Activated T-helper 1 cell treated with Interleukin-2 at 50 U/mL for 16 hours (primary cell): ENCODE measurements at places on chromosomes 2 and 18.

GRCh38 chr2:61114147-61114546 lies 47.8 kb upstream of the C2orf74 start:
- DNase-seq: no peak

GRCh38 chr18:57898506-57899124 lies 95.5 kb upstream of the ATP8B1 start:
- DNase-seq: no peak

DNA sequence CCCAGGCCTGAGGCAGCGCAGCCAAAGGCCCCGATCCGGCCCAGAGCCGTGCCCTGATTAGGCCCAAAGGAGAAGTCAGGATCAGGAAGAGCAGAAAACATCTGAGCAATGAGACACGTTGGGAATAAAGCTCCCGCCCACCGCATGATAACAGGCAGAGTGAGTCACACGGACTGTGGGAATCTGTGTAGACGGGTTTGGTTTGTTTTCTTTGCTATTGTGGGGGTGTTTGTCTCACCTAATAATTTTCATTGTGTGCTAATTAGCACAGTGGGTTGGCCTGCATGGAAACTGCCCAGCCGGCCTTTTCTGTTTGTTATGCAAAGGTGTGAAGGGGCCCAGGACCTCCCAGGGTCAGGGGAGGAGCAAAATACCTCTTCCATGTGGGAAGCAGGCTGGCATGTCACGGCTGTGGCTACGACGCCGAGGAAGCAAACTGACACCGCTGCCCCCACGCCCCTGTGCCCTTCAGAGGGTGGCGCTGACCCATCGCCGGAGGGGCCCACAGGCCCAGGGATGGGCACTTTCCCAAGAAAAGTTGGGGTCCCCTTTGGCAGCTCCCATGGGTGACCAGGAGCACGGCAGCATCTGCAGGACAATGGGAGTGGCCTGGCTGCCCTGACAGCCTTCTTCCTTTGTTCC lies 68.4 kb upstream of the CTDP1 start:
- DNase-seq: no peak

GRCh38 chr2:220071696-220072095 lies 444.3 kb downstream of the SLC4A3 start:
- no peak for DNase-seq

GRCh38 chr2:199230091-199230490 lies 227.6 kb downstream of the SATB2 start:
- DNase-seq: no peak

- no peak for DNase-seq
Observed at GRCh38 chr2:108199726-108200125, 40.0 kb upstream of the SULT1C3 start.

GRCh38 chr2:160505256-160505655 lies 11.6 kb upstream of the RBMS1 start:
- no peak for DNase-seq

DNA sequence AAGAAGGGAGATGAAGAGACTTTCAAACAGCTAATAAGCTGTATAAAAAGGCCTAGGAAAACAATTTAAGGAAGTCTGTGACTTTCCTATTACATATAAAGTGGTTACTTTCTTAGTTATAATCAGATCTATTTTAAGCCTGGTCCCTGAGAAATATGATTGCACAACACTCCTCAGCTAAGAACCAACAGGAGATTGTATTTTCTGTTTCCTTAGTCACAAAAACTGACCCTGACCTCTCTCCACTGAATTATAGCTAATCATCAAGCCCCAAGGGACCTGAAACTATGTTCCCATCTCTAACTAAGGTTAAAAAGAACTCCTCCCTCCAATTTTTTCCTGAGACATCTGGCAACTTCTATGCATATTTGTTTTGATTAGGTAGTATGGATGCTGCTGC lies 106.9 kb downstream of the ROCK1 start:
- DNase-seq: no peak

GRCh38 chr2:216491793-216492596 lies 6.6 kb upstream of the RPL37A start:
- DNase-seq: no peak

DNA sequence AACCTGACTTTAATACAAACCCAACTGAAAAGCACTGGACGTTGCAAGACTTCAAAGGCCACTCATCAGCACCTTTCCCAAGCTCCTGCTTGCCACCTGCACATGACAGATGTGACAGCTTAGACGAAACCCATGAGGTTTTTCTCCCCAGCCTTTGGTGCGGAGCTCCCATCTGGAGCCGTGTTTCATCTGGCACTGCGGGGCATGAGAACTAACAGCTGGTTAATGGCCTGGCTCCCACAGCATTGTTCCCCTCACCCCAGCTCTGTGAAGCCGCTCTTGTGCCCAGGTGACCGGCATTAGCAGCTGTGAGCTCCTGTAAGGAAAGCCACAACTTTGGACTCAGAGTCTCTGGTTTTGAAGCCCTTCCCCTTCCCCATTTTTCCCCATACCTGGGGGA lies 50.9 kb downstream of the GALR1 start:
- DNase-seq: no peak
